Stimulated activated effector memory CD8-positive, alpha-beta T cell treated with anti-CD3 and anti-CD28 coated beads, Interleukin-12 subunit alpha, Interleukin-12 subunit beta, amount 100 ng/mL, for 72 hours (primary cell): ENCODE measurements at places on chromosomes 1 and 21.

GRCh38 chr1:40425198-40425597, 25.1 kb upstream of the ZFP69B start:
- DNase-seq, result no peak

DNA sequence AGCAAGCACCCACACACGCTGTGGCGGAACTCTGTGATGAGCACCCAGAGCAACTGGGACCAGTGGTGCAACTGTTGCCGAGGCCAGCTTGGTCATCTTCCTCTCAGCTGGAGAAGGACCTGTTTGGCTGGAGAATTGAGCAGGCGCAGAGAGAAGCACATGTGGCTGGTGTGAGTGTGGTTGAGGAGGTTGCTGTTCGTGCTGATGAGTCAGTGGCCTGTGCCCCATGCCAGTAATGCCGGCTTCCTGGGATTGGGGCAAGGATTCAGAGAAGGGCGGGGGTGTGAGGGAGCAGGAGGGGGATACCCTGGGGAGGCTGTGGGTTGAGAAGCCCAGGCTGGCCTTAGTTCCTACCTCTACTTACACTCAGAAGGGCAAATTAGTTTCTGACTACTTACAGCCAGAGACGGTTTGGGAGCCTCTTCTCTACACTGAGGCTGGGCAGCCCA, 57.5 kb upstream of the EPS8L3 start:
- DNase-seq, result peak; percentile 73

DNA sequence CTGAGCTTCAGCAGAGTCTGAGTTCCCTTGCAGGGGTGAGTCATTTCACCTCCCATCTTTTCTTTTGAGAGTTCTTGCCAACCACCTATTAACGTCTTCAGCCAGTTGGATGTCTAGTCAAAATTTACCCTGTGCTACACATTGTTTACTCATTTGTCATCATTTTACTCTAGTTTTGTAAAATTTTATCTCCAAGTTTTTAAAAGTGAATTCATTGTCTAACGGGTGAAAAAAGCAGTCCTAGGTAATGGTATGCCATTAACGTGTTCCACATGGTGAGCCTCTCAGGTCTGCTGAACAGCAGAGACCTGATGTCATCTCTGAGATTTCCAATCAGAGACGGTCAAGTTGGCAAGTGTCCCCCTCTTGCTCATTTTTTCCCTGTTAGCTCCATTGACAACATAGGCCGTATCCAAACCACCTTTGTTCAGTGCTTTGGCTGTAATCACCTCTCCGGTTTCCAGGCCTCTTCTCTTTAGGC, 85.4 kb downstream of the TBX15 start:
- no peak for DNase-seq

DNA sequence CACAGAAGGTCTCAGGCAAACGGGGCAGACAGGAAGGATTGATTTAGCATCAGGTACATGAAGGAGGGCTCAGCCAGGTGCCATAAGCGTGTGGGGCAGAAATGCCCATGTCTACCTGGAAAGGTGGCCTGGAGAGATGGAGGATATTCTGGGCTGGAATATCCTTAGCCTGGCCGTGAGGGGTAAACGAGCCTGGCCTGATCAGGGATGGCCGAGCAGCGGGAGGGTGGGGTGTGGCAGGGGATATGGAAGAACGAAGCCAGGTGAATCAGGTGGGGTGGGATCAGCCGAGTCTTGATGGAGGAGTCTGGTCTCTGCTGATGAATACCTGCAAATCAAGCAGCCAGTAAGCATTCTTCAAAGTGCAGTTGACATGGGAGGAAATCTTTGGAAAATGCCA, 35.5 kb upstream of the TTC22 start:
- DNase-seq, result no peak

DNA sequence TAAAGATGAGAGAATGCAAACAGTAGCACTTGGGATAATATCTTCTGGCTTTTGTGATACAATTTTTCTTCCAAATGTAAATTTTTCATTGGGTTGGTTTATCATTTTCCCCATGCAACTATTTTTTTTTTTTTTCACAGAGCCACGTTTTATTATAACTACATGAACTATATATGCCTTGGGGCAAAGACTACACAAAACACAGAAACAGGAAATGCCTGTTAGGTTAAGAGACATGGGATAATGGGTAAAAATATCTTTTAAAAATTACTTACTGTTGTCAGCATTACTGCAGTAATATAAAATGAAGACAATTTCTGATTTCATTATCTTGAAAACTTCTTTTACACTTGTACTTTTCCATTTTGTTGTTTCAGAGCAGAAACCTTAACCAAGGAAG, 74.6 kb downstream of the DISP1 start:
- DNase-seq, result no peak

DNA sequence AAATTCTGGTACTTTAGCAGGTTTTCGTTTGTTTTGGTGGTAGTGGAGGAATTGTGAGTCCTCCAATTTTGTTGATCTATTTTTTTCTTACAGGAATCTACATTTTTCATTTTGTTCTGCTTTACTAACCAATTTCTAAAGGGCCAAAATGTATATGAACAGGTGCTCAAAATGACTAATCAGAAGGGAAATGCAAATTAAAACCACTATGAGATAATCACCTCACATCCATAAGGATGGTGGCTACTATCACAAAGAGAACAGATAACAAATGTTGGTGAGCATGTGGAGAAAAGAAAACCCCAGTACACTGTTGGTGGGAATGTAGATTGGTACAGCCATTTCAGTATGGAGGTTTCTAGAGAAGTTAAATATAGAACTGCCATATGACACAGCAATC, 134.2 kb downstream of the LMO4 start:
- DNase-seq, result no peak

DNA sequence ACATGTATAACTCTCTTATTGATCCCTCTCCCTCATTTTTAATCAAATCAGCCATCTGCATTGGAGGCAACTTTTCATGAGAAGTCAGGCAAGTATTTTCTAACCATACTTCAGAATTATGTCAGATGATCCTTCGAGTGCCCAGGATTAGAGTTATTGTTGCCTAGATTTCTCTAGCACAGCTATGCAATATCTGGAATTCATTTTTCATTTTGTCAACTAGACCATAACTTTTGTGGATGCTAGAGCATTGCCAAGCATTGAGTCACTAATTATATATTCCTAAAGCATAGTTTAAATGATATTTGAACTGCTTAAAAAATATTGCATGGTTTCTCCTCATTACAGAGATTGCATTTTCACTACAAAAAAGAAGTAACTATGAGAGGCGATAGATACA, 21.2 kb downstream of the HFM1 start:
- DNase-seq, result no peak

DNA sequence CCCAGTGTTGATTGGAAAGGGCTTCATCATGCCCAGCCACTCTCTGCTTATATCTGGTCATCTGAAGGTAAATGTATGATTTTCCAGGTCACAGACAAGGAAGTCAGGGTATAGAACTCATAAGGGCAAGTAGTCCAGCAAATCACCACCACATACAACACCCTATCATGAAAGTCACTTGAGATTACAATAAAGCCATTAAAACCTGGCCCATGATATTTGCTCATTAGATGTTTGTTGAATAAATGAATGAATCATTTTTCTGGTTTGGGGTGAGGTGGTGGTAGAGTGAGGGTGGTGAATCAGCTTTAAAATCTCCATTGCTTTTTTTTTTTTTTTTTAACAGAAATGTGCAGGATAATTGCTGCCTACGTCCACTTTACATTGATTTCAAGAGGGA, 91.9 kb downstream of the TGFB2 start:
- no peak for DNase-seq

GRCh38 chr21:44907966-44908895, 12.5 kb downstream of the ITGB2 start:
- no peak for DNase-seq

- DNase-seq, result no peak
Measured at GRCh38 chr1:117857418-117857817, 72.0 kb downstream of the GDAP2 start.

DNA sequence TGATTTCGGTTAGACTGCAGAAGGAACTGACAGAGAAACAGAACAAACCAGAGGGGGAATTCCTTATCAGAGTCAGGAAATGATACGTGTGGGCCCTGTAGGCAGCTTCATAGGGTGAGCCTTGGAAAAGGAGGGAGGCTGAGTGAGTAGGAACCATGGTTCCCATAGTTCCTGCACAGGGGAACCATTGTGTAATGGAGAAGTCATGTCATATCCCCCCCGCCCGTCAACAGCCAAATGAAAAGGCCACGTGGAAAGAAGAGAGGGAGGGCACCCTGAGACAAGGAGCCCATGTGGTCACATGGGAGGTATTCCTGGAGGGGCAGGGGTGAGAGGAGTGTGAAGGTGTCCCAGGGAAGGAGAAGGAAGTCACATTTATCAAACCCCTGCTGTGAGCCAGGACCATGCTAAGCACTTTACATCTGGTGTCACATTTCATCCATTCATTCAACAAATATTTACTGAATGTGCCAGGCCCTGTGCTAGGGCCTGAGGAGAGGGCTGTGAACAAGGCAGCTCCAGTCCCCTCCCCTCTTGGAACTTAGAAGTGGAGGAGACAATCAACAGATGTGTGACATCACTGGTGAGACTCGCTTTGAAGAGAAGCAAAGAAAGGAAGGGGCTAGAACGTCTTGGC, 15.7 kb upstream of the FGR start:
- DNase-seq, result no peak

GRCh38 chr1:92958203-92958970, 2.9 kb downstream of the DIPK1A start:
- no peak for DNase-seq

DNA sequence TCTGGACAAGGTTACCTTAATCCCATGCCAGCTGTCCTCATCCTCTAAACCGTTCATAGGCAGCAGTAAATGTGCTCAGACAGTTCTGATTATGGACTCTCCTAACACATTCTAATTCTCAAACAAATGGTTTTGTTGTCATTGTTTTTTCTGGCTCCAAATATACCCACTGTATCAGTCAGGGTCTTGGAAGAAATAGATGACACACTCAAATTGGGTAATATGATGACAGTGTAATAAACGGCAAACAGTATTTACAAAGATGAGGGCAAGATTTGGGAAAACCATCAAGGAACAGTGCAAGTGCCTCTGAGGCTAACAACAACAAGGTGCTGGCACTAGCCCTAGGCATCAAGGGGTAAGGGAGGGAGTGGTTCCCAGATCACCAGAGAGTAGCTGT, 4.3 kb upstream of the CDC20 start:
- DNase-seq, result no peak

DNA sequence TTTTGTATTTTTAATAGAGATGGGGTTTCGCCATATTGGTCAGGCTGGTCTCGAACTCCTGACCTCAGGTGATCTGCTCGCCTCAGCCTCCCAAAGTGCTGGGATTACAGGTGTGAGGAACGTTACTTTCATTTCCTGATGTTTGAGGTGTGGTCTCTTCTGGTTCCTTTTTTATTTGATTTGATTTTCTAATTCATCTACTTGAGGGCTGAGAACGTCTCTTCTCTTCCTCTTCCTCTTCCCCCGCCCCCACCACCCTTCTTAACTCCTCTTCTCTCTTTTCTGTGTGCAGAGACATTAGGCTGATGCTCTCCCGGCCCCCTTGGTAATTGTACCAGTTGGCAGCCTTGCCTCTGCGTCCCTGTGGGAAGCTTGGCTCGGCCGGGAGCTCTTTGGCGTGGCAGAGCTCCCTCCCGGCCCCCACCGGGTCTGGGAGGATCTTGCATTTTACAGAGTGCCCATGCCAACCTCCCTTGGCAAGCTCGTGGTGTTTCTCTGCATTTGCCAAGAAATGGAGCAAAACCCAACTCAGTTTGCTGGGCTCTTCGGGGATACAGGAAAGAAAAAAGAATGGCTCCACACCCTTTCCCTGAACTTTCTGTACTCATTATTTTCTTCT, 19.9 kb downstream of the CRYAA start:
- DNase-seq, result no peak

- no peak for DNase-seq
Measured at GRCh38 chr1:212203630-212204029, 81.6 kb upstream of the PPP2R5A start.

GRCh38 chr1:116868385-116868784, 41.3 kb upstream of the PTGFRN start:
- no peak for DNase-seq

GRCh38 chr1:96587222-96587621, 134.4 kb upstream of the PTBP2 start:
- no peak for DNase-seq

- DNase-seq, result no peak
Measured at GRCh38 chr1:234743791-234744611, 134.0 kb upstream of the IRF2BP2 start.

DNA sequence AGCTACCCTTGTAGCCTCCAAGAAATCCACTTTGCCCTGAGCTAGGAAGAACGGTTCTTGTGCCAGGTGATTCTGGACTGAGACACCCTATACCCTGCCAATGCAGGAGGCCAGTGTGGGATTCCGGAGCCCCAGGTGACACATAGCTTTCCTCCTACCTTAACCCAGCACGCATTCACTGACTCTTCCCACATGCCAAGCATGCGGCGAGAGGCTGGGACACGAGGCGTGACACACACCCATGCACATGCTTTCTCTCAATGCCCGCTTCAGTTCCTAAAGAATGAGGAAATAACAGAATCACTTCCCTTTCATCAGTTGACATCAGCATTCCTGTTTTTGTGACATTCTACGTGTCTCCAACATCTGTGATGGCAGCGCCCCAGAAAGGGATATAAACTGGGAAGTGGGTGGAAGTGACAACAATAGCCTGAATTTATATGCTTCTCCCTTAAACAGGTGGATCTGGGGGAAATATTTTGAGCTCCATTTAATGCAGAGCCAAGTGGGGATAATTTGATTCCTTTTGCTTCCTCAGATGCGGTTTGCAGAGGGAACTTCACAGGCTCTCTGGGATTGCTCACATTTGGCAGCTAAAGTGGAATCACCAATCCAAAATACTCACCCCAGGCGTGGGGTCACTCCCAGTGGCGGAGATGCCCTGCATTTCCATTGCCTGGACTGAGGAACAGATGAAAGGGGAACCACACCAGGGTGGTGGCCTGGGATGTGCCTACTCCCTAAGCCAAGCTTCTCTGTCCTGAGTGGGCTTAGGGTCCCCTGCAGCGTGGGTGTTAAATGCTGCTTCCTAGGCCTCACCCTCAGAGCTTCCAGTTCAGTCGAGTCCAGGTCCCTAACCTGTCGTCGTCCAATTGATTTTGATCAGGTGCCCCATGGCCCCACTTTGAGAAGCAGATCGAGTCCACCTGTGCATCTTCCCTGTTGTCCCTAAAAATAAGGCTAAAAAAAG, 445.1 kb downstream of the SIPA1L2 start:
- DNase-seq, result no peak

- DNase-seq, result no peak
Measured at GRCh38 chr1:17795081-17795809, 40.1 kb downstream of the ACTL8 start.
